ENCODE measurements at places on chromosomes 6 and 20. TPM values are rescaled to one million over a fixed set of nuclear protein-coding genes. Genes with fewer than 3 reads are reported as not detected.

- DNase-seq, result no peak
Measured at GRCh38 chr6:2186516-2186915, 58.9 kb downstream of the GMDS start.

BFSP1 gene
- total RNA-seq, result 5.5 TPM

- DNase-seq, result no peak
Measured at GRCh38 chr20:62766716-62767115, 29.6 kb upstream of the MRGBP start.

DNA sequence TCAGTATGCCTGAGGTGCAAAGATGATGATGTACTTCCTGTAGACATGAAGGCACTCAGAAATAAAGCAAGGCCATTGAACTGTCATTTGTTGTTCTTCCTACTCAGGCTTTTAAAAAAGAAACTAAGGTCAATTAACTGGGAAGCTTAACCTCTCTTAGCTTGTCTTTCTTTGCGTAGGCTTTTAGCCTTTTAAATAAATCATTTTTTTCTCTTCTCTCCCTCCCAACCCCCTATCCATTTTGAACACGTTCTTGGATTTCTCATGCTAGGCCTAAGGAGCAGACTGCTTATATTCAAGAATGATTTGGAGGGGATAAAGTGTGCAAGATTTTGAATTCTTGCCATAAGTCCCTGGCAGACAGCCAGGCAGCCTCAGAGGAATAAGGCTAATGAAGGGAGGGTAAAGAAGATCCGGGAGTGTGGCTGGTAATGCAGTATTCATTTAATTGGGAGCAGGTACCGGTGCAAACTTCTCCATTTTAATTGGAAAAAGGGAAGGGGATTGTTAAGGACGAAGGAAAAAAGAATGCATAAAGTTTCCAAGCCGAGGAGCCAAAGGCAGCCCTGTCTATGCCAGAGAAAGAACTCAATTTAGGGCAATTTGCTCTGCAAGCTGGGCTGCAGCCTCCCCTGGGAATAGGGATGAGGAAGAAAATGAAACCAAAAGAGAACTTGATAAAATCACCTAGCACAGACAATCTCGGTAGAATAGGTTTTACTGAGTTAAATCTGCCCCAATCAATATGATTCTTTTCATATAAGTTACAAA, 343.8 kb upstream of the MMS22L start:
- DNase-seq, result peak; percentile 16

NOTCH4 gene
- 2.2 TPM for total RNA-seq

- no peak for DNase-seq
Measured at GRCh38 chr20:41615676-41616075, 2.5 kb downstream of the CHD6 start.

PPIL6 gene
- total RNA-seq, result 2.1 TPM

DNA sequence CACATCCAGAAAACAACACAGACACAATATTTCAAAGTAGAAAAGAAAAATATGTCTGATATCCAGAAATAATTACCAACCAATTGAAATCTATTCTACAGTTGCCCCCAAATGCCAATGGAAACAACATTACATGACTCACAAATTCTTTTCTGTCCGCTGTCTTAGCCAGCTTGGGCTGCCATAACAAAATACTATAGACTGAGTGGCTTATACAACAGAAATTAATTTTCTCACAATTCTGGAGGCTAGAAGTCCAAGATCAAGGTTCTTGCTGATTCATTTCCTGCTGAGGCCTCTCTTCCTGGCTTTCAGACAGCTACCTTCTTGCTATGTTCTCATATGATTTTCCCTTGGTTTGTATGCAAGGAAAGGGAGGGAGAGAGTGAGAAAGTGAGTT, 698.1 kb downstream of the DHX35 start:
- peak; percentile 92 for DNase-seq

DNA sequence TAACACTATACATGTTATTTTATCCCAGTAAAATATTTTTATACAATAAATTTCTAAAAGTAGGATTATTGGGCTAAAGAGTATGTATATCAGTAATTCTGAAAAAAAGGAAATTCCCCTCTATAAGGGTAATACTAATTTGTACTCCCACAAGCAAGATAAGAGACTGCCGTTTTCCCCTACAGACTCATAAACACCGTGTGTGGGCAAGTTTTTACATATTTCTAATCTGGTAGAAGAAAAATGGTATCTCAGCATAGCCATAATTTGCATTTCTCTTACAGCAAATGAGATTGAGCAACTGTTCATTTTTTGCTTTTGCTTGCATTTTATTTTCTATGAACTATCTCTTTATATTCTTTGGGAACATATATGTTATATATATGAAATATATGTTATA, 26.0 kb upstream of the MYMX start:
- DNase-seq, result no peak

- no peak for DNase-seq
Measured at GRCh38 chr6:142820338-142821051, 124.5 kb downstream of the HIVEP2 start.

- DNase-seq, result peak; percentile 43
Measured at GRCh38 chr6:246352-246751, 45.9 kb upstream of the DUSP22 start.

DNA sequence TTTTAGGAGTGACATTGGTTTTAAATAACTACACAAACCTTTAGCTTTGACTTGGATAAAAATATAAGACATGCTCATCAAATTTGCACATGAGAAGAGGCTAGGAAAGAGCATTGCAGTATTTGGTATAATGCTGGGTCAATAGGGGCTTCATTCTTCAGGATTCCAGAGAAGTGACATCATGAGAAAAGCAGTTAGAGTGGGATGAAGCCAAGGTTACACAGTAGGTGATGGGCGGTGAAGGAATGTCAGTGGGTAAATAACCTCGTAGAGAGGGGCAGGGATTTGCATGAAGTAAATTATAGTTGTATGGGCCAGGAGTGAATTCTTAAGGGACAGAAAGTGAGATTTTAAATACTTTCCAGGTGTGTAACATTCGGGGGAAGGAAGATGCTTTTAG, 216.2 kb downstream of the RFPL4B start:
- DNase-seq, result peak; percentile 86

GRCh38 chr20:6525447-6526303, 241.8 kb upstream of the BMP2 start:
- peak; percentile 26 for DNase-seq

DNA sequence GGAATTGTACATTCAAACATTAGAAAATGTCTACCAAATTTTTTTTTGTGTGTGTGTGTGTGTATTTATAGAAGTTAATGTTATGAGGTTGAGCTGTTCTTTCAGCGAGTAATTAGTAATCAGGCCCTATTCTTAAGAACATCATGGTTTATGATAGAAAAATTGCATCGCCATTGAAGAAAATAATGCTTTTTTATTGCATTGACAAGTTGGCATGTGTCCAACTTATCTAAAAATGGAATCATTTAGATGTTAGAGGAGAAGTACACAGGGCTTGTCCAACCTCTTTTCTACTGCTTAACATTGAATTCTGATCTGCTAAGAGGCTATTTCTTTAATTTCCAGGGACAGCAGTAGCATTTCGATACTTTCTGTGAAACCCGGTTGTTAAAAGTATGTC, 61.6 kb upstream of the ADGRG6 start:
- DNase-seq, result no peak

- no peak for DNase-seq
Measured at GRCh38 chr20:2088891-2089290, 12.7 kb upstream of the STK35 start.

DNA sequence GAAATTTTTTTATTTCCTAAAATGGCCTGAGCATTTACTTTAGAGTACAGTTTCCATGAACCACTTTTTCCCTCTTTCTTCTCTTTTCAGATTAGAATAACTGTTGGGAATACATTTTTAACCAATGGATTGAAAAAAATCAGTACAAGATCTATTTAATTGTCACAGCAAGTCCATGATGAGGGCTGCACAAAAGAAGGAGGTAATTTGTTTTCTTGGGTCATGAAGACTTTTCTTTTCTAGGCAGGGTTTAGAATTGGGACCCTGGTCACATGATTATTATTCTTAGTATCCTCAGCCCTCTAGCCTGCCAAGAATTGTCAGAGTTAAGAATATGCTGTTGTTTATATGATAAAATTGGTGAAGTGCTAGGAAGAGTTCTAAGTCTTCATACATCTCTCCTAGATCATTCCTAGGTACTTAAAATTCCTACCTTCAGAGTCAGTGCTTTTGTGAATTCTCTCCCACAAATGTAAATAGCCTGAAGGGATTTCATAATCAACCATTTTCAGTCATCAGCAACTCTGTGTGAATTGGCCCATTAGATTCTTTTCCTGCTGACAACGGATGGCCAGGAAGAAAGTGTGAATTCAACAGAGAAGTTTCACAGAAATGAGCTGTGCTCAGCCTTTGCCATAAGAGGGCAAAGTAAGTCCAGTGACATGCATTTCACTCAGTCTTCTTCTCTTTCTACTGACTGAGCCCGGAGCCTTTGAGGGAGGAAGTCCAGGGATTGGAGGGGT, 32.4 kb upstream of the TPBG start:
- DNase-seq, result peak; percentile 86

DNA sequence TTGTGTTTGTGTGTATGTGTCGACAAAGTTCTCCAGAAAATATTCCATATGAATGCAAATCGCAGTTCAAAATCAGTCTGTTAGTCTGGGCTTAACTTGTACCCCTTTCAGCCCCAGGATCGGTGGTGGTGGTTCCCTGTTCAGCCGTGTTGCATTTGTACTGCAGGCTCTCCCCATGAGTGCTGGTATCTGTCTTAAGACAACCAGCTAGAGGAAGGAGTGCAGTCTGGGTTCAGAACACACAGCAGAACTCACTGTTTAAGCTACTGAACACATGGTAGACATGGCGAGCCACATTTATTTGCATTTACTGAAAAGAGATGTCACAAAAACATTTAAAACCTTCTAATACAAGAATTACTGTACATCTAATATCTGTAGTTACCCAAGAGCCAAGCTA, 192.1 kb downstream of the ARID1B start:
- DNase-seq, result no peak

DNA sequence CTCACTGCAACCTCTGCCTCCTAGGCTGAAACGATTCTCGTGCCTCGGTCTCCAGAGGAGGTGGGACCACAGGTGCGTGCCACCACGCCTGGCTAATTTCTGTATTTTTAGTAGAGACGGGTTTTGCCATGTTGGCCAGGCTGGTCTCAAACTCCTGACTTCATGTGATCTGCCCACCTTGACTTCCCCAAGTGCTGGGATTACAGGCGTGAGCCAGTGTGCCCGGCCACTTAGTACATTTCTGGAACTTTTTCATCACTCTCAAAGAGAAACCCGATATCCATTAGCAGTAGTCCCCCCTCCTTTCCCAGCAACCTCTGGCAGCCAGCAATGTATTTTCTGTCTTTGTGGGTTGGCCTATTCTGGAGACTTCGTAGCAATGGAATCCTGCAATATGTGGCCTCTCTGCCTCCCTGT, 109.8 kb downstream of the JARID2 start:
- DNase-seq, result no peak

ZNF831 gene
- total RNA-seq, result not detected

DNA sequence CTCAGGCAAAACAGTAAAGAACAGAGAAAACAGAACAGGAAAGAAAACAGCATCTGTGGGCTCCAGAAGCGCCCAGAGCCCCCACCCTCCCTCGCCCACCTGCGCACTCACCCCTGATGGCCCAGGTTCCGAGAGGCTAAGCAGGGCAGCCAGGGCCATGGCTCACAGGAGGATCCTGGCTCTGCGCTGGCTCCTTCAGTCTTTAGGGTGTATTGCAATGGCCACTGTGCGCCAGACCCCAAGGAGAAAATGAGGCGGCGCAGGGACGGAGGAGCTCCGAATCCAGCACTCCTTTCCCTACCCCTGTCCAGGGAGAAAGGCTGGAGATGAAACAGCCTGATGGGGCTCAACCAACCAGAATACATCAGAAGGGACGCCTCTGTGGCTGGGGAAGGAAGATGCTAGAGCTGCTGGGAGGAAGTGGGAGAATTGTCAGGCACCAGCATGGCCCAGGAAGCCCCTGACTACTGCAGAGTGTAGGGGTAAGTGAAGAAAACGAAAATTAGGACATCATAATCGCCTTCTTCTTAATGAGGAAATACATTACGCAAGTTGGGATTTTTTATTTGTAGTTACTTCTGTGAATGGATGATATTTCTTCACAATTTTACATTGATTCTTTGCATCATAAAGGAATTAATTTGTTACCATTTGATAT, 49.0 kb downstream of the COL11A2 start:
- no peak for DNase-seq

PAQR8 gene
- total RNA-seq, result 9.9 TPM

DNA sequence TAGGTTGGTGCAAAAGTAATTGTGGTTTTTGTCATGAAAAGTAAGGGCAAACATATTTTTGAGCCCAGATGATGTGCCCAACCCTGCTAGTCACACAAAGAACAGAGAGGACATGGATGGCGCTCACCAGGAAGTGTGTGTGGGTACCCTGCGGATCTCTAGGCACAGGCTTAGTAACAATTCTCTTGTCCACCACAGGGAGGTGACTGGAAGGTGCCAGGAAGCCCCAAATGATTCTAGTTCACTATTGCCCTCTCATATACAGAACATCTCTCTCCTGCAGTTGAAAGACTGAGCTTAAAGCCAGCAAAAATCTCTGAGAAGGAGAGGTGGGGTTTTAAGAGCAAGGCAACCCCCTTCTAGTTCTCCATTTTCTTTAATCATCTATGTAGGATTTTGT, 272.1 kb upstream of the TAB2 start:
- peak; percentile 26 for DNase-seq

PERP gene
- total RNA-seq, result 26.9 TPM

DNA sequence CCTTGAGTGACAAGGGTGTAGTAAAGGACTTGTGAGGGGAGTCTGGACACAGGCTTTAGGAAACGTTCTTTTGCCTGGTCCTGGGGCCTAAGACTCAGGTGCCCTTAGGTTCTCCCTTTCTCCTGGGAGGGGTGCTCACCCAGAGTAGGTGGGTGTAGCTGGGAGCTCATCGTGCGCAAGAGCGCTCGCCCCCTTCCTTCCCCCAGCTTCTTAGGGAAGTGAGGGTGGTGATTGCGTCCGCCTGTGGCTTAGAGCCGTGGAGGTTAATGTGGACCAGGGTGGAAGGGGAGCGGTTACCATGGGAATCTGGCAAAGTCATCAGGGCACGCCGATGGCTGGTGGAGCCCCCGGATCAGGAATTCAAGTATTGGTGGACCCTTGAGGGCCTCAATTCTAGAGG, 3.3 kb upstream of the AARS2 start:
- no peak for DNase-seq

- DNase-seq, result no peak
Measured at GRCh38 chr20:62282877-62283503, 19.8 kb upstream of the ADRM1 start.

DNA sequence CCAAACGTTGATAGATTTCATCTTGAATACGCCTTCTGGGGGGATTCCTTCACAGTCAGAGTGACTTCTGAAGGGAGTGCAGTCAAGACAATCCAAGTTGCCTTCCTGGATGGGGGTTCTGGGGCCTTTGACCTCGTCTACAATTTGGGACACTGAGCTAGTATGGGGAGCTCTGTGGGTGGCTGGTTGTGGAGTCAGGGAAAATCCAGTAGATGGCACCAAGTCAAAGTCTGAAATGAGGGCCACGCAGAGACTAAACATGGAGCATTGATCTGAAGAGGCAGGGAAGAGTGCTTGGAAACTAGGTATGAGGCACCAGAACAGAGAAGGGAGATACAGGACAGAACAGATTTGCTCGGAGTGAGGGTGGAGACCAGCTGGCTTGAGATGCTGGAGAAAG, 43.6 kb upstream of the CCN6 start:
- peak; percentile 57 for DNase-seq

DEFB125 gene
- total RNA-seq, result not detected

All from M059J (cell line).